ENCODE measurements at places on chromosomes 11 and 22.

DNA sequence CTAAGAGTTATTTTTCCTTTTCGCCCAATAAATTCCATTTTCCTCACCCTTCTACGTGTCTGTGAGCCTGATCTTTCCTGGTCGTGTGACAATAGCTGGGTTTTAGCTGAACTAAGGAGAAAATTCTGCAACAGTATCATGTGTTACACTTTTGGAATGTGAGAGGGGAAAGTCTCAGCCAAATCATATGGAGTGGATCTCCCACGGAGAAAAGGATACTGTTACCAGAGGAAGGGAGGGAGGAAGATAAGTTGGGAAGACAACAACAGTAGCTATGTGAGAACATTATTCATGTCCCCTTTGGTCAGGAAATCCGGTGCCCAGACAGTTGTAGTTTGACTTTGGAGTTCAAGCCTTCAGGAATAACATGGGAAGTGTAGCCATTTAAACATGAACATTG lies 584.0 kb upstream of the RAG2 start:
- DNase-seq: no peak

- no peak for DNase-seq
These were observed 7.6 kb downstream of the PLEKHB1 start for GRCh38 chr11:73653996-73654395.

DNA sequence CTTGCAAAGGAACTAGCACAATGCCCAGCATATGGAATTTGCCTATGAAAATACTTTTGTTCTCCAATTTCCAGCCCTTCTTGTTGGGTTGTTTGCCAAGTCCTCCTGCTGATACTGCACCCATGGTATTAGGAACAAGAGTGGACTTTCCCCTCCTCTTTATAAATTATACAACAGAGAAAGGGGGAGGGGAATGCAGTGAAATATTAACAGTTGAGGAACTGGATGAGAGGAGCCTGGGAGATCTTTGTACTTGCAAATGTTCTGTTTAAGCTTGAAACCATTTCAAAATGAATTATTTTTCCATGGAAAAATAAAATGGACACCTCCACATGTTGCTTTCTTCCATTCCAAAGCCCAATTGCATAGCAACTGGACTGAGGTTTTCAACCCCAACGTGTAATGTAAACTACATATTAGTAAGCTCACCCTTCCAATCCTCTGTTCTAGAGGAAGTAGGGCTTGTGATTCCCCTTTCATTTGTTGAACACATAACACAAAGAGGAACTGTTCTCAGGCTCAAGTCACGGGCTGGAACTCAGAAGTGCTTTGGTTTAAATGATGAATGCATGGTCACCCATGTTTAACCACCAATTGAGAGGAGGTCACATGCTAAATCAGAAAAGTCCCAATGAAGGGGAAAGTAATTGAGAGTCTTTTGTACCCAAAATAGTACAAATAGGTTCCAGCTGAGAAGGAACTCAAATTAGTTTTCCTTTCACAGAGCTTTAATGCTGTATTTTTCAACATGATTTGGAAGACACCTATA lies 66.2 kb upstream of the ZC3H12C start:
- DNase-seq: no peak

DNA sequence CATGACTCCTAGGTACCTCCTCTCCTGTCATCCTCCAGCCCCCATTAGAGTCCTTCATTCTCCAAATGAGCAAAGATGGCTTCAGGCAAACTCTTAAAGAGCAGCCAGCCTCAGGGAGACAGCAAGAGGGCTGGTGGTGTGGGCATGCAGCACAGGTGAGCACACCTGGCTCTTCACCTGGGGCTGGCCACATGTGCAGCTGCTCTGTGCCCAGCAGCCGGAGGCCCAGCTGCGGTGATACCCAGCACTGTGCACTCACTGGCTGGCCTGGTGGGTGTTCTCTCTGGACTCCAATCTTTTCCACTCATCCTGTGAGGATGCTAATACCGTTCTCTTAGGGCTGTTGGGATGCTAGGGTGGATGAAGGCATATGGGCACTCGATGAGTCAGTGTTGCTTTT lies 106.1 kb upstream of the PARVA start:
- DNase-seq: no peak

DNA sequence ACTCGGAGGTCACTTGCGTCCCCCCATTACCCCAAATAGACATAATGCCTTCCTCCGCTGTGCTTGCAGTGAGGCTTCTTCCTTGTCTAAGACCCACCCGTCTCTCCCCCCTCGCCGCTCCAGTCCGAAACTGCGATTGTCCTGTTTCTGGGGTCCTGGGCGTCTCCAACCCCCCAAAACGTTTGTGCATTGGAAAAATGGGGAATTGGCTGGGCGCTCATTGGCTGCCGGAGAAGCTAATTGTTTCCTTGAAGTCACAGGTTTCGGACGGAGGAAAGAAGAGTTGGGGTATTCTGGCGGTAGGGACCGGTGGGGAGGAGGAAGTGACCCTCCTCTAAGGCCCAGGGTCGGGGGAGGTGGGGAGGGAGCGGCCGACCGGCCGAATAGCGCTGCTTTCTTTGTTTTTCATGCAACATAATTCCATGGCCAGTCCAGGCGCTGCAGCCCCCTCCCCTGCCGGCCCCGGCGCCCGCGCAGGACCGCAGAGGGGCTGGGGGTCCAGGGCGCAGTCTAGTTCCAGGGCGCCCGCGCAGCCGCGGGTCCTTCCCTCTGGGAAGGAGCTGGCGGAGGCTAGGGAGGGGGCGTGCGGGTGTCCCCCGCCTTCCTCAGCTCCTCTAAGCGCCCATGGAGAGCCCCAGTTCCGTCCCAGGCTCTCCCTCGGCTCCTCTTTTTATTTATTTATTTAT lies 12.7 kb upstream of the CPT1A start:
- no peak for DNase-seq

DNA sequence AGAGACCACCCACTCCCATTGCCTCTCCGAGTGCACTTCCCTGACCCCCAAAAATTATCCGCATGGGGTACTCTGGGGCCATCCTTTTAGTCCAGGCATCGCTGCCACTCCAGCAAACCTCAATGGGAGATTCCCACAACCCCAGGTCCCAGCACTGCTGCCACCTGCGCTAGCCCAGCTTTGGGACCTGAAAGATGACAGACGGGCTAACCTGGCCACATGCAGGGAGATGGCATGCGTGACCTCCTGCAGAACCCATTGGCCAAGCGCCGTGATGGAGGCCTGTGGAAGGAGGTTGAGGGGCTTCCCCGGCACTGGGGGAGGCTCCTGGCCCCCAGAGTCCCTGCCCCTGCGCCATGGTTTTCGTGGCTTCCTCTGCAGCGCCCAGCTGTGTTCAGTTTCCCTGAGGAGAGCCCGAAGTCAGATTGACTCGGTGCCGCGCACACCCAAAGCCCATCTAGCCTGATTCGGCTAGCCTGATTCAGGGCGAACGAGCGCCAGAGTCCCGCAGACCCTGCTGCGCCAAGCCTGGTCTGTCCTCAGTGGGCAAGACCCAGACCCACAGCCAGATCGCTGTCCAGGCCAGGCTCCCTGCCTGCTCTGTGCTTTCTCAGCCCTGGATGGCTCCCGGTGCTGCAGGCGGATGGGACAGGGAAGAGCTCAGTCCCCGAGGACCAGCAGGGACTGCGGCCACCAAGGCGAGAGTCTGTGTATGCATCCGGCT lies 751 bp upstream of the WNT7B start:
- no peak for DNase-seq

DNA sequence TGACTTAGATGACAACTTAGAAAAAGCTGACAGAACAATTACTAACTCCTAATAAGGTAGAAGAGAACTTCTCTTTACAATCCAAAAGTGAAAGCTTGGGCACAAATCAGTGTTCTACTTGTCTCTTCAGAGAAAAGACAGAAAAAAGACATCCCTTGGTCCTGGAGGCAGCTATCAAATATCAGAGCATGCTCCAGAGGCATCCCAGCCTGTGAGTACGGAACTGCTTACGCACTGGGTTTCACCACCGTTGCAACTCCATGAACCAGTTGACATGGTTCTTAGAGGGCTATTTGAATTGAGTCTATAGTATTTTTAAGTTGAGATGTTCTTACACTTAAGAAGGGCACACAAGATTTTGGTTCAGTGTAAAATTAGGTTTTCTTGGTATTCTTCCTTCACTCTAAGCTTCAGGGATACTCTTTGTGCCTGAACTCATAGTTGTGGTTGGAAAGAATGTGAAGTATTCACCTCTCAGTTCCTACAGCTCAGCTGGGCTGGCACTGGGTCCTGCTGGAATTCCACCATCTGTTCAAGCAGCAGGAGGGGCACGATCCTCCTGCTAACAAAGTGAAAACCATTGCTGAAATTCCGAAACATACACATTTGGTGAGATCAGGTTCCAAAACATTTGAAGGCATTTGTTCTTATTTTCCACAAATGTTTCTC lies 6.3 kb downstream of the AKIP1 start:
- DNase-seq: peak; percentile 84

GRCh38 chr11:107619926-107620325 lies 29.0 kb downstream of the ELMOD1 start:
- DNase-seq: no peak

GRCh38 chr22:34414467-34415440 lies 494.5 kb upstream of the LARGE1 start:
- no peak for DNase-seq

DNA sequence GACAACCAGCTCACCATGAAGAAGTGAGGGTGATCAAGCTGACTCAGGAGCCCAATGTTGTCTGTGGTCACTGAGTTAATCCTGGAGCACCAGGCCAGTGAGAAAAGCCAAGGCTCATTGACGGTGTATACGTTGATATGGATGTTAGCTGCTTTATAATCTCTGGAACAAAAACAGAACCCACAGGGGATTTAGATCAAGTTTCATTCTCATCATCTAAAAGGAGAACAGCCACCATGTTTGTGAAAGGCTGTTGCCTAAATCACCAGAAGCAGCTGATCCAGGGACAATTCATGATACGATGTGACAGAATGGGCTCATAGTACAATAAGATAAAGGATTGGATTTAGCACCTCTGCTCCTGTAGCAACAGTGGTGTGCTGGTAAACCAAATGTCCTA lies 68.5 kb downstream of the GDPD4 start:
- no peak for DNase-seq

DNA sequence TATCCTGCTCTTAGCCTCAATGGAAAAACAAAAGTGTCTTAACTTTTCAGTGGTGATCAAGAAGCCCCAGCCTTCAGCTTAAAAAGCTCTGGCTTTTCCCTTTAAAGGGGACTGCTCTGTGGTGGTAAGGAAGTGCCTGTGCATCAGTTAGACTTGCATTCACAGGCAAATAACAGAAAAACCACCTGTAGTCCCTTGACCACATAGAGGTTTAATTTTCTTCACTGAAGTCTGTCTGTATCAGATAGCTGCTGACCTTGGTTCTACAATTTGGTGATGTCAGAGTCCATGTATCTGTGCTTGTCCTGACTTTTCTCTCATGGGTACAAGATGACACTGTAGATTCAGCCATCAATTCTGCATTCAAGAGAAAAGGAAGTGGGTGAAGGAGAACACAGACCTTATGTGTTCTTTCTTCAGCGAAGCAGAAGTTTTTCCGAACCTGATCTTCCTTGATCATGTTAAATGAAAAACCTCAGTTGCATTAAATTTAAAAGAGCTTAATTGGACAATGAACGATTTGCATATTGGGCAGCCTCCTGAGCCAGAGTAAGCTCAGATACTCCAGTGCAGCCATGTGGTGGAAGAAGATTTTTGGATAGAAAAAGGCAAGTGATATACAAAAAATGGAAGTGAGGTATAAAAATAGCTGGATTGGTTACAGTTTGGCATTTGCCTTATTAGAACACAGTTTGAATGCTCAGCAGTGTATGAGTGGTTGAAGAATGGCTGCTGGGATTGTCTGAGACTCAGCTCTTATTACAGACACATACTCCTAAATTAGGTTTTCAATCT lies 43.2 kb upstream of the RDX start:
- no peak for DNase-seq

- DNase-seq: no peak
These were observed 115.4 kb downstream of the KIAA1671 start for GRCh38 chr22:25067851-25068421.

GRCh38 chr11:29913352-29913751 lies 103.5 kb downstream of the KCNA4 start:
- no peak for DNase-seq

DNA sequence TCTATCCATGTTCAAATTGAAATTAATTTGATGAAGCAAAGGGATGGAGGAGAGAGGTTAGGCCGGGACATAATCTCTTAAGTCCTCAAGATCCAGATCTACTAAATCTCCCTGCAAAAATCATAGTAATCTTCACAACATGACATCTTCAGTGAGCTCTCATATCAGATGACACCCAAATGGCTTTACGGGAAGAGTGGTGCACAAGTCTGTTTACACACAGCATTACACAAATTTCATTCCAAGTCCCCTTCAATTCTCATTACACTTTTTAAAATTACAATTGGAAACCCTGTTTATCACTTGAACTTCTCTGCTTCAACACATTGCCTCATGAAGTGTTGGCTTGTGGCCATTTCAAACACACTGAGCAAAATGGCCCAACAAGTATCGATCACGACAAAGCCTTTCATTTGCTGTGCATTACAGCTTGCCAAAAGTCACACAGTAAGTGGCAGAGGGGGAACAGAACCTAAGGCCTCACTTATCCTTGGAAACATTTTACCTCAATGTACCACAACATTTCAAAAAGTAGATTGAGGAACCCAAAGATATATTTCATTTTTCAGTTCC lies 17.9 kb upstream of the TPH1 start:
- no peak for DNase-seq

DNA sequence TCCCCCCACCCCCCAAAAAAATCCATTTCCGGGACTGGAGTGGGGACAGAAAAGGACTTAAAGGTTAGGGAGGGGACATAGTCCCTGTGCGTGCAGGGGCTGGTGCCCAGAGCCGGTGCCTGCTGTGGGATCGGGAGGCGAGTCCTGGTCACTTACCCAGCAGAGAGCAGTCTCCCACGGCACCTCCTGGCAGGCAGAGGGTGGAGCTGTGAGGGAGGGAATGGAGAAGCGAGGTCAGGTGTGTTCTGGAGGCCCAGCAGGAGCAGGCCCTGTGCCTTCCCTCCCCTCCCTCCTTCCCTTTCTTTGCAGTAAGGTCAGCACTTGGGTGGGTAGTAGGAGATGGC lies 28.4 kb downstream of the SHANK3 start:
- no peak for DNase-seq

DNA sequence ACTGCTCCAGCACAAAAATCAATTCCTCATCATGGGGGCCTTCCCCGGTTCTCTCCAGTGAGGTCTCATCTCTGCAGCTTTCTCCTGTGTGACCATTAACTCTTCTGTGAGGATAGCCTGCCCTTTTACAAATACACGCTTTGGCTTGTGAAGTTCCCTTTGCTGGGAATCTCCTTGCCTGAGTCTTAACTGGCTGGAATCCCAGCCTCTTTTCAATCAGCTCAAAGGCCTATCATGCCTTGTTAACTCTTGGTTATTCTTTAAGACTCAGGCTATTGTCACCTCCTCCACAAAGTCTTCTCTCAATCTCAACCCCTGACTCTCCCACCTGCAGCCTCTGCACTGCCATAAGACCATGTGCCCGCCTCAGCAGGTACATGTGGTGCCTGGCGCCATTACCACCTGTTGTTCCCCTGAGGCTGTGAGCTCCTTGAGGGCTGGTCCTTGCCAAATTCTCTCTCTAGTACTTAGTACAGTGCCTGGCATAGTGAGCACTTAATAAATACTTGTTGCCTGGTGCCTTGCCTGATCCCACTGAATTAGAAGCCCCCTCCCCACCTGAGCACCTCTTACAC lies 128.2 kb downstream of the ST3GAL4 start:
- DNase-seq: no peak

- DNase-seq: no peak
These were observed 47.8 kb upstream of the CCND1 start for GRCh38 chr11:69592986-69593650.

- DNase-seq: no peak
These were observed 438.4 kb upstream of the CHORDC1 start for GRCh38 chr11:90661233-90661632.

Data from AG04449 (cell line).